ENCODE measurements at places on chromosomes 5 and 9.

DNA sequence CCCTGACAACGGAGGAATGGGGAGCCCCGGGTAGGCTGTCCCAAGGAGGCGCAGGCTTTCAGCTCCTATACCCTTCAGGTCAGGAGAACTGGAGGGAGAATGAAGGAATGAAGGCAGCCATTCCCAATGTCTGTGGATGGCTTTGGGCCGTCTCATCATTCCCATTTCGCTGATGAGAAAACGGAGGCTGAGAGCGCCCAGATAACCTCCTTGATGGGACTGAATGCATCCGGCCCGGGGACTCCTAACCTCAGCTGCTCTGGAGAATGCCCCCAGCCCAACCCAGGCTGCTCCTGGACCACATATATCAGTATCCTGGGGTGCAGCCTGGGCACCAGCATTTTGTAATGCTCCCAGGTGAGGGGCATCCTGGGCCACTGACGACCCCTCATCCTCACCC is 52.6 kb upstream of the RNU6ATAC start:
- DNase-seq = no peak

GRCh38 chr9:82673919-82674318 is 389.0 kb downstream of the RASEF start:
- no peak for DNase-seq

- DNase-seq = no peak
Observed at GRCh38 chr9:15160673-15161072, 146.3 kb downstream of the TTC39B start.

DNA sequence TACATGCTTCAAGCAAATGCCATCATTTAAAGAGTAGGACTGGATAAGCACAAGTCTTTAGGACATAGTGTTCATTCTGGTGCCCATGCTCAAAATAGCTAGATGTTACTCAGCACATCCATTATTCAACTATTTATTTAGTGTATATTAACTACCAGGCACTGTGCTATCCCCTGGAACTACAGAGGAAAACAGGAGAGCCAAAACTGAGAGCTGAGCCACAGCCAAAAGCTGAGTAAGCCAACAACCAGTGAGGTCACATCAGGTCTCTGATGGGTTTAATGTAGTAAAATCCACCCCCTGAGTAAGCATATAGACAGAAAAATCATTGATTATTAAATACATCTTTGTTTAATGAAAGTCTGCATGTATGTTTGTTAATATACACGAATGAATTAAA is 469.3 kb upstream of the DMAC1 start:
- DNase-seq = no peak

DNA sequence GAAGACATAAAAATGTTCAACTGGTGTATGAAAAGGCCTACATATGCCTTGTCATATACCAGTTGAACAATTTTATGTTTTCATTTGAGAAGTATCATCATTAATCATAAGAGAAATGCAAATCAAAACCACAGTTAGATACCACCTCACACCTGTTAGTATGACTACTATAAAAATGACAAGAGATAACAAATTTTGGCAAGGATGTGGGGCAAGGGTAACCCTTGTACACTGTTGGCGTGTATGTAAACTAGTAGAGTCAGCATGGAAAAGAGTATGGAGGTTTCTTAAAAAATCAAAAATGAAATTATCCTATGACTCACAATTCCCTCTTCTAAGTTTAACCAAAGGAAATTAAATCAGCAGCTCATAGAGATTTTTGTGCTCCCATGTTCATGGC is 250.4 kb upstream of the ST8SIA4 start:
- no peak for DNase-seq

GRCh38 chr9:125524583-125525355 is 182.2 kb downstream of the MAPKAP1 start:
- no peak for DNase-seq

- DNase-seq = no peak
Observed at GRCh38 chr9:135374591-135374990, 105.0 kb upstream of the PPP1R26 start.

DNA sequence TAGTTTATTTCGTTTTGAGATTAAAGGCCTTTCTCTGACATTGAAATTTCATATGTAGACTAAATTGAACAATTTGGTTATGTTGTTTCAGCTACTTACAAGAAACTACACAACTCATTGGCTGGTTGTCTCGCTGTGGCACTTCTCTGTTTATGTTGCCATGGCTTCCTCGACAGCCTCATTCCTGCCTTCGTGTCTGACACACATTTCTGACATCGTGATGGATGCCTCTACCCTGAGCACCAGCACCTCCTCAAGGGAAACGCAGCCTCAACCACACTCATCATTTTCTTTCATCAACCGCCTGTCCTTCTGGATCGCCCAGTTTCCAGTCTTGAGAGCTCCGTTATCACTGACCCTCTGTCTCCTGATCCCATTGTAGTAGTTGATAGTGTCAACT is 562.8 kb downstream of the PDE4D start:
- DNase-seq = no peak

GRCh38 chr5:98891591-98891990 is 37.2 kb downstream of the CHD1 start:
- no peak for DNase-seq

DNA sequence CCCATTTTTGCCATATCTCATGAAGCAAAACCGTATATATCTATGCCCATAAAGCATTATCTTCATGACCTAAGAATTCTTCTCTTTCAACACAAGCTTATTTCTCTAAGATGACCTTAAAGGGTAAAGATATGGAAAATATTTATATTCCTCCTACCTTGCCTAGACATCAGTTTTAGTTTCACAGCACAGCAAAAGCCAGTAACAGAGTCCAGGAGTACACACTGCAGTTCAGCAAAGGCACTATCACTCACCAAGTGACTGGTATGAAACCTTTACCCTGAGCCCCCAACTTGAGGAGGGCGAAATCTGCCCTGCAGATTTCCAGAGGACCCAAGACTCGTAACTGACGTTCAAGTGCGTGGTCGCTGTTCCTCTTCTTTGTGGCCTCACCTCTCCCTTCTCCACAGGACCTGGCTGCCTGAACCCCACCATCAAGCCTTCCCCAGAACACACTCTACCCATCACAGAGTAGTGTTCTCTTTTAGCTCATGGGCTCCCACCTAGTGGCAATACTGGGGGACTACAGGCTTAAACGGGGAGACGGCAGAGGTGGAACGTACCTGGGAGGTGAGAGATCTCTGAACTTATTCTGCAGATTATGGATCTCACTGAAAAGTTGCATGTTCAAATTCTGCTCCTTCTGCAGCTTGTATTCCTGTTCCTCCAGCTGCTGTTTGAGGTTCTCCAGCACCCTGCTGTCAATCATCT is 141.0 kb downstream of the CDK5RAP2 start:
- DNase-seq = peak; percentile 36

- peak; percentile 63 for DNase-seq
Observed at GRCh38 chr9:109117856-109118807, 1.6 kb downstream of the TMEM245 start.

GRCh38 chr5:161190778-161191177 is 338.8 kb upstream of the ATP10B start:
- no peak for DNase-seq

- DNase-seq = no peak
Observed at GRCh38 chr9:137630679-137631078, 11.9 kb downstream of the EHMT1 start.

GRCh38 chr5:178461004-178461730 is 129.0 kb downstream of the COL23A1 start:
- peak; percentile 67 for DNase-seq

GRCh38 chr5:32027717-32028458 is 146.2 kb downstream of the GOLPH3 start:
- DNase-seq = no peak

GRCh38 chr5:151295138-151295537 is 8.4 kb downstream of the SLC36A3 start:
- DNase-seq = no peak

DNA sequence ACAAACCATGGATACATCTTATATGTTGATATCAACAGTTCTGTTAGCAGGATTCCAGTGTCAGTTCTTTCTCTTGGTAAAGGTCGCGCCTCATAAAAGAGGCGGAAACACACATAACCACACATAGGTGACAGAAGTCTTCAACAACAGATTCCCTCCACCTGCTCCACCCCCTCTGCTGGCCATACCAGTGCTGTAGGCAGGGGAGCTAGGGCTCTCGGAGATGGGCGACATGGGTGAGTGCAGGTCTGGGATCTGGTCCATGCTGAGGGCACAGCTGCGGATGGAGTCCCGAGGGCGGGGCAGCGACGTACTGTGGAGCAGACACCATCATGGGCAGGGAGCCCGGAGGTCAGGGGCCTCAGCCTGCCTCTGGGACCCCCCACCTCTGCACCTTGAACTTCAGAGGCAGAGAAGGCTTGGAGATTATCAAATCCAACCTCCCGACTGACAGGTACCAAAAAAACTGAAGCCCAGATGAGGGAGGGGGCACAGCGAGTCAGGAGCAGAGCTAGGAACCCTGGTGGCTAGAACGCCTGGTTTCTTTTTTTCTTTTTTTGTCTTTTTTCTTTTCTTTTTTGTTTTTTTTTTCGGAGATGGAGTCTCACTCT is 12.0 kb upstream of the TOR2A start:
- DNase-seq = peak; percentile 62

DNA sequence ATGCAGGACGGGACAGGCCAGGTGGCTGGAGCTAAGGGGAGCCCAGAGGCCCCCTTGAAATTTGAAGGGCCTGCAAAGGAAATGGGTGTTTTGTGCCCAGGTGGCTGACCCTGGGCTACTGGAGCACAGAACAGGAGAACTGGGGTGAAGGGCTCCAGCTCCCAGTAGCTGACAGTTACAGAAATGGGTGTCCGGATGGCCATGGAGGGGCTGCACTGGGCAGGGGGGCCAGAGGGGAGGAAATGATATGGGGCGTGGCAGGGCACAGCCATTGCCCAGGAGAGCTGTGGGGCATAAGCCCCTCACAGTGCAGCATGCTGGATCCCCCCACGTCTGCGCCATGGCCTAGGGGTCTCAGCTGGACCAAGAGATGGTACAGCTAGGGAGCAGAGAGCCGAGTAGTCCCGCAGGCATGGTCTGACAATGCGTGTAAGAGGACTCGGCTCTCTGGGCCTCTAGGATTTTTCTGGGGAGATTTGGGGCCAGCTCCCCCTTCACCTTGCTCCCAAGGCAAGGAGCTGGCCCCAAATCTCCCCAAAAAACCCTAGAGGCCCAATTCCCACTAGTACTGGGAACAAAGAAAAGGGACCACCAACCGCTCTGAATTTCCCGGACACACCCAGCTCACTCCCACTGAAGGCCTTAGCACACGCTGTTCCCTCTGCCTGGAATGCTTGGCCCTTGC is 7.9 kb upstream of the CARD19 start:
- no peak for DNase-seq

GRCh38 chr9:87910821-87911220 is 6.9 kb upstream of the SPATA31C1 start:
- no peak for DNase-seq

DNA sequence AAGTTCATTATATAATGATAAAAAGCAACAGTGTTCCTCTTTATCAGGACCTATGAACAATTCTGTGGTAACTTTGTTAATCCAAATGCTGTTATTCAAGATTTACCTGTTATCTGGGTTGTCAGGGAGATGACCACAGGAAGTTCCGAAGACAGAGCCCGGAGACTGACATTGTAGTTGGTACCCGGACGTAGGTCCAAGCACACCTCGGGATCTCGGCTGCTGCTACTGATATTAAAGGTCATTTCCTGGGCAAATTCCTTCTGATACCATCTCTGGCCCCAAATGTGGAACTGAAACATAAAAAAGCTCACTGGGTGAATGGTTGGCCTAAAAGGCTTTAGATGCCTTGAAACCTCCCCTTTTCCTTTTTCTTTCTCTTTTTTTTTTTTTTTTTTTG is 96.7 kb downstream of the SUSD1 start:
- DNase-seq = no peak

DNA sequence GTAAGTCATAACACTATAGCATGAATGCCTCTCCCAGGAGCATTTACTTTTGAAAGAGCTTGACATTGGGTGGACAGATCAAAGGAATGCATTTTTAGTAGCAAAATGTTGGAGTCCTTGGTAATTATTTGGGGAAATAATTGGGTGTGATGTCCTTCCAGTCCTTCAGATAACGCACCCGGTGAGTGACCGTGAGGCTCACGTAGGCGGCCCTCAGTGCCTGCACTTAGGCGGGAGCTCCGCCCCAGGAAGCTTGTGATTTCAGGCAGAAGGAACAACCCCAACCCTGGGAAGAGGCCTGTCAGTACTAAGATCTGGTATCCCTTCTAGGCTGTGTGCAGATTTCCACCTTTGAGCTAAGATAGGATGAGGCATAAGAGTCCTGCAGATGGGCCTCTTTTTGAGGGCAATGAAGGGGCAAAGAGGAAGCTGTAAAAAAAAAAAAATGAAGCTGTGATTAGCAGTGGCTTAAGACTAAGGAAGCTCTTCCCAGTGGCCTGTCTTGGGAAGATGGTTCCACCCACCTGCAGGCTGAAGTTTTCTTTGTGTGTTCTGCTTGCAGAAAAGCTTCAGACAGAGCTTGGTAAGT is 14.9 kb downstream of the BTNL9 start:
- DNase-seq = no peak

DNA sequence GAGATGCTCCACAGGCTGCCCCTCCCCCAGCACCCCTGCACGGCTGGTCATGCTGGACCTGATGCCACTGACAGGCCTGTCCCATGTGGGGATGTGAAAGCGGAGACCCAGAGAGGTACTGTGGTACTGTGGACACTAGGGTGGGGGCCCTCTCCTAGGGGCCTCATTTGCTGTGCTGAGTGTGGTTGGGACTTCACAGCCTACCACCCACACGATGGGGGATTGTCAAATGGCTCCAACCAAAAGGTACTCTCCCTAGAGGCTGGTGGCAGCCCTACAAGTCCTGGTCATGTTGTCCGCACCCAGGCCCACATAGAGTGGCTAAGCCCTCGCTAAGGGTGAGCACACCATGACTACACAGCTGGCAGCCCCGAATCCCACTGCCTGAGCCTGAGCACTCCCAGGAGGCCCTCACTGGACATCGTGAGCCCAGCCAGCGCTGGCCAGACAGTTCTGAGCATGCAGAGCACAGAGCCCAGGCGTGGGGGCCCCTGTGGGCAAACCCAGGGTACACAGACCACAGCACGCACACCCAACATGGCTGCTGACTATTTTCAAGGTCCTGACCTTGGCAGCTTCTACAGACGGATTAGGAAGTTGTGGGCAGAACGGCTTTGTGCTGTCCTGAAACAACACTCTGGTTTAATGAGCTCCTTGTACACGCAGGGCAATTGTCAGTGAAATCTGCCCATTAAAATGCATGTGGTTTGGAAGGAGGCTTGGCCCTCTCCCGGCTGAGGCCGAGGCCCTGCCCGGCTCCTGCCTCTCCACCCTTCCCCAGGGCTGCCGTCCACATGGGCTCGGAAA is 214.1 kb downstream of the HSPA4 start:
- no peak for DNase-seq

GRCh38 chr9:97809666-97810344 is 43.2 kb upstream of the FOXE1 start:
- no peak for DNase-seq

- no peak for DNase-seq
Observed at GRCh38 chr9:123710299-123710698, 219.6 kb downstream of the DENND1A start.

DNA sequence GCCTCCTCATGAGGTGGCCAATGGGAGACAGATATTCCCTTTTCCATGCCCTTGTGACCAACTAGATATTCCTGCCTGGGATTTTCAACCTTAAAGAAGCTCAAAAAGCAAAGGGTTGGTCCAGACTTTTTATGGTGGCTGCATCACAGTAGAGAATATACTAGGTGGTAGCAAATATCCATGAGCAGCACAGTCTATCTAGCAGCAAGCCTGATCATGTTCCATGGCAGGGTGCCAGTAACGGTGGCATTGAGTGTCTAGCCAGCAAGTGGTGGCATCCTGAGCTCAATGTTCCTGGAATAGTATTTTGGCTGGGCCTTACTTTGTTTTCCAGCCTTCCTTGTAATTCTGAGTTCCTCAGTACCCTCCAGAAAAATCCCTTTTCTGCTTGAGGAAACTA is 25.8 kb downstream of the CDC25C start:
- DNase-seq = no peak
